Foreskin keratinocyte (primary cell): ENCODE measurements at places on chromosomes 3 and 15. TPM values are rescaled to one million over a fixed set of nuclear protein-coding genes. Genes with fewer than 3 reads are reported as not detected.

Gene CHRNA5
- 12.0 and 13.0 TPM in 2 replicates for total RNA-seq

Gene CCR8
- total RNA-seq, result not detected in 2 replicates

Gene MAGEL2
- total RNA-seq, result not detected in 2 replicates

Gene ZIC1
- not detected in 2 replicates for total RNA-seq

Gene FEZF2
- total RNA-seq, result not detected in 2 replicates

Gene KNSTRN
- 69.1 and 85.9 TPM in 2 replicates for total RNA-seq

Gene SPINT1
- 107 and 121 TPM in 2 replicates for total RNA-seq
